Tongue (tissue), 3 donors: ENCODE measurements at places on chromosomes 6 and 20.

- DNase-seq: no peak
Observed at GRCh38 chr6:31004794-31005193, 5.5 kb upstream of the MUC22 start.

DNA sequence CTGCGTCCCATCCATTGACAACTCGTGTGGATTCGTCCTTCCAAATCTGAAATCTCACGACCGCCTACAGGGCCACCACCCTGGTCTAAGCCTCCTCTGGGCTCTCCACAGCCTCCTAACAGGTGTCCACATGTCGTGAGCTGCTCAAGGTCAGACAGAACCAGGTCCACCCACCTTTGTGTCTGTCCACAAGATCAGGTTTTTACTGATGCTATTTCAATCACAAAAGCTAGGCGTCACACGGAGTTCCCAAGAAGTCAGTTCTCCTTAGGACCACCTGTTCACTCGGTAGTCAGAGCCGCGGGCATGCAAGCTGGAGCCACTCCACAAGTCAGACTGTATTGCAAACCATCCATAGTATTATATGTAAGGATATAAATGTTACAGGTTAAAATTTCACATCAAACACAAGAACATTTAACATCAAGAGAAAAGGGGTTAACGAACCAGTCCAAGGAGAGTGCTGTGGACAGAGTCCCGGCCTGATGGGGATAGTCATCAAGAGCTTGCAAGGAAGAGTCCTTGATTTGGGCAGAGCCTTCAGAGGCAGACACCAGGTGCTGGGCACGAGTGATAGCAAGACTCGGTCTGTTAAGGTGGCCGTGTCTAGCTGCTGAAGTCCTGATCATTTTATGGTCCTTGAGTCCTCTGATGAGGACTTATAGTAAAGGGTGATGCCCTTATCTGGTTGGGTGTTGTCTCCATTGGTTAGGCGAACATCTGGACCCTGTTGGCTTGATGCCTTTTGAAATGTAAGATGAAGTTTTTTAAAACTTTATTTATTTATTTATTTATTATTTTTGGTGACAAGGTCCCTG is 731 bp upstream of the DNPH1 start:
- peak; percentile 16 for DNase-seq

DNA sequence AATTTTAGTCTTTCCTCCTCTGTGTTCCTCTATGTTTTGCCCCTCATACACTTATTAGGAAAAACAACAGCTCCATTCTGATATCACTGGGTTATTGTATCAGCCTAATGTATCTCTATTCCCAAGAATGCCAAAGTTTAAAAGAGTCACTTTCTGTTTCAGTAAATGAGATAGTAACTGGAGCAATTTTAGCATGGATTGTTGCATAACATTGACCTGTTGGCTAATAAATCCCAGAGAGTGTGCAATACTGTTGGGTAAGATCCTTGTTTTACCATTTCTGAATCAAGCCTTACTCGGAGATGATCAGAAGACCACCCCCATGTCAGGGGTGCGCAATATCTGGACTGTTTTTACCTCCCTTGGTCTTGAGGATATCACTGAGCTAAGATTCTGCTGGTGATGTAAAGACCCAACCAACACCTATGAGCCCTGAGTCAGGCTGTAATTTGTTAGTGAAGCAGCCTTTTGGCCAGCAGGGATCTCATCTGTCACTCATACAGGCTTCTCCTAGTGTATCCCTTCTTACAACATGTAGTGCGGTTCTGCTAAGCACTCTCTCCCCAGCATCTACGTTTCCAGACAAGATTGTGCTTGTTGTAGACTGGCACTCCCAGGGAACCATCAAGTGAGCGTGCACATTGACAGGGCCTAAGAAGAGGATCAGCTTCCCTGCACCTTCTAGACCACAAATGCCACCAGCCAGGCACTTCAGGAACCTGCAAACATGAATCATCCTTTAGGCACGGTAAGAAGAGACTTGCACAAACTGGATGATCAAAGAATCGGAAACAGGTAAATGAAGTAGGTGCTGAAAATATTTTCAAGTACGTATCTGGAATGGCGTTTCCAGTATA is 11.5 kb upstream of the IPCEF1 start:
- no peak for DNase-seq

DNA sequence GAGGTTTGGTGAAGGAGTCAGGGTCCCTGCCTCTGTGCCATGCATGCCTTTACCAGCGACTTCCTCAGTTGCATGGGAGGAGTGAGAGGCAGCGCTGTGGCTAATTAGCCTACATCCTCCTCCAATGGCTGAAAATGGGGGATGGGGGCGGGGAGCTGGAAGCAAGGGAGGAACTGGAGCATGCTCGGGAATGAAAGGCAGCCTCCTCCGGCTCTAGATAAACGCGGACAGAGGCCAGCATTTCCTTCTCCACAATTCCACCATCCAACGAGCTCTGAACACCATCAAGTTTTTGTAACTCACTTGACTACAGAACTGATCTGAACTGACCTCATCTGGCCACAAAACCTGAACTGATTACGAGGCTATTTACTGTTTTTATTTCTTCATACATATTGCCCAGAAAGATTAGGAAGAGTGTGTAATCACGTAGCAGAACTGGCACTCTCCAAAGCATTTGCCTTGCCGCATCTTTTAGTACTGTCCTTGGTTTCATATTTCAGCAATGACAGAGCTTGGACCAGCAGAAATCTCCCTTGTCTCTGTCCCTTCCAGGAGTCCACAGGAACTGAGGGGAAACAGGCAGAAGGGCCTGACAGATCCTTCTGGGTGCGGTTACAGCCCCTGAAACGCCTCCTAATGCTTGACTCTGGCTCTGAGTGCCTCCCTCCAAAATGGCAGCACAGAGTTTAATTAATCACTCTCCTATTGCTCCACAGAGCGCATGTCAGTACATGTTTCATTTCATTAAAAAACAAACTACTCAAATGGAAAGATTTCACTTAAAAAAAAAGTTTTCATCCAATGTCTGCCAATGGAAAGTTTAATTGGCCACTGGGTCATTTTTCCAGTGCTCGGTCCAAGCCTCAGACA is 58.2 kb upstream of the TRAF3IP2 start:
- DNase-seq: peak; percentile 85

DNA sequence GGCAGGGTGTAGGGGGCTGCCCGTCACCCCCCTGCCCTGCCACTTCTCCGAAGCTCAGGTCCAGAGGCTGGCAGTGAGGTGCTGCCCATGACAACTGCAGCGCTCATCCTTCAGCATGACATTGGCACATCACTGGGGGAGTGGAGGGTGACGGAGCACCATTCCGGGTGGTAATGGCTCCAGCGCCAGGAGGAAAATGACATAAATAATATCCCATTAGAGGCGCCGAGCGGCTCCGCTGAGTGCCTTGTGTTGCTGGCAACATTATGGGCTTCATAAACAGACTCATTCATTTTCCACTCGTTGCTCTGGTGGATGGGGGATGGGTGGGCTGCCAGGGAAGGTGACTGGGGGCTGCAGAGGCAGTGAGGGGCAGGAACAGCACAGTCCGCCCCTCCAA is 56.9 kb upstream of the CTNNBL1 start:
- no peak for DNase-seq

DNA sequence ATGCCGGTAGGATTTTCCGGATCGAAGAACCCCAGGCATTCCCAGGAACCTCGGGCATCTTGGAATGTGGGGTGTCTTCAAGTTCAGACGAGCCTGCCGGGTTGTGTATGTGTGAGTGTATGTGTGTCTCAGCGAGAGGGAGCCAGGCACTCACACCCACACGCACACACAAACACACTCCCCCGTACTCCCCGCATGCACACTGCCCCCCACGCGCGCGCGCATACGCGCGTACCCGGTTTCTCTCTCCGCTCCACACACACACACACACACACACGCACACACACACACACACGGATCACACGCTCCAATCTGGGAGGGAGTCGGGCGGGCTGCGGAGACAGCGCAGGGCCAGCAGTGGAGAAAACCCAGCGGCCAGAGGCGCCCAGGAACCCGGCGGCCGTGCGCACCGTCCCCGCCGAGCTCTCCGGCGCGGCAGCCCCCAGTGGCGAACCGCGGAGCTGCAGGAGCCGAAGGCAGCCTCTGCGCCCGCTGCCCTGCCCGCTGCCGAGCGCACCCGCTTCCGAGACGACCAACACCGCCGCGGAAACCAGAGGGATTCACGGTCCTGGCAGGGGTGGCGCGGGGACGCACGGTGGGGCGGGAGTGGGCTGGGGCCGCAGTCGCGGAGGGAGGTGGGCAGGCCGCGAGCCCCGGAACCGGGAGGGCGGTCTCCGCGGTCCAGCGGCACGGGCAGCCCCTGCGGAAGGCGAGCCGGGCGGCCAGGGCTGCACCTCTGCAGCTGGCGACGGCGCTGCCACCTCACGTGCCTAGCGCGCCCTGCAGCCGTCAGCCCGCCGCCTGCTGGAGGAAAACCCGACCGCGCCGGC is at the start of gene LRFN2:
Gene LRFN2, minus strand, starts transcription at position 125 of the 830 bp plus-strand sequence.
- peak; percentile 89 for DNase-seq
